ENCODE measurements at places on chromosomes 5 and 9. TPM values are rescaled to one million over a fixed set of nuclear protein-coding genes. Genes with fewer than 3 reads are reported as not detected.

Gene OTULINL
- total RNA-seq: 0.58 TPM

GRCh38 chr5:76388791-76389512 is 14.1 kb upstream of the IQGAP2 start:
- no peaks in the 10 kb centered on the region for H3K36me3 ChIP-seq
- H3K4me3 ChIP-seq: no peak overlapping the region
- no peaks in the 10 kb centered on the region for H3K4me1 ChIP-seq
- H3K27me3 ChIP-seq: no peaks in the 10 kb centered on the region
- no peak overlapping the region for H3K27ac ChIP-seq
- DNase-seq: no peak

Gene HINT2
- 21.4 TPM for total RNA-seq

DNA sequence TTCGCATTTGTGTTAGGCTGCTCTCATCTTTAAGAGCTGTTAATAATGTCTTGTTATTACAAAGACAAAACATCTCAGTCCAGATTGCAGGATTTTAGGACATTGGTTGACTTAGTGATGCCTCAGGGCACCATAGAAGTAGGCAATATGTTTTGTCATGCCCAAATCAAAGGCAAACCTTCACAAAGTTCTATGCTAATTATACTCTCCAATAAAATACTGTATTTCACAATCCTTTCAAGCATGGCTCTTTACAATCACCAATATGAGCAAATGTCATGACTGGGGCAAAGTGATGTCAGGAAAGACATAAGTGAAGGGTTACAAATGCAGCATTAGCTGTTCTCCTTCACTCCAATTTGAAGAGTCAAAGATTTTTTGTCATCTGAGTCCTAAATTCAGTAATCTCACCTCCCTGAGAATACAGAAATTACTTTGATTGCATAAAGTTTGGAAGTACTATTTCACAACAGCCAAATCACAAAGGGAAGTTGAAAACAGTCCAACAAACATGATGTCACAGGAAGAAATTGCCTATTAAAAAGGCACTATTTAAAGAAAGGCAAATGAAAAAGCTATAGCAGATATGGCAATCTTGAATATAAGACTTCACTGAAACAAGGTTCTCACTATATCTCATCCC is 303.2 kb downstream of the PRR16 start:
- H3K27me3 ChIP-seq: no peaks in the 10 kb centered on the region
- no peaks in the 10 kb centered on the region for H3K4me1 ChIP-seq
- H3K27ac ChIP-seq: no peak overlapping the region
- DNase-seq: no peak
- no peak overlapping the region for H3K4me3 ChIP-seq

DNA sequence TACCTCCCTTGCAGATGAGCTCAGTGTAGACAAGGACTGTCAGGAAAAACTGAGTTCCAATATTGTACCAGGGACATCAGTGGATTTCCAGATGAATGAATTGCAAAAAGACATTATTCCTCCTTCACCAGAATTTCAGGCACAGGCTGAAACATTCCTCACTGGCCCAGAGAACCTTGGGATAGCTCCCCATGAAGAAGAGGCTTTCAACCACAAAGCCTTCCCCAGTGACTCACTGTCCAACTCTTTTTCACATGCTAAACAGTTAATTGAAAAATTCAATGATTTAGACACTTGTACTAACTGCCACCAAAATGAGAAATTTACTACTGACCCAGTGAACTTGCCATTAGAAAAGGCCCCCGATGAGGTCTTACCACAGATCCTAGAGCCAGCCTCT is 144.5 kb downstream of the UNC13B start:
- H3K27me3 ChIP-seq: no peaks in the 10 kb centered on the region
- H3K27ac ChIP-seq: no peak overlapping the region
- H3K4me1 ChIP-seq: no peaks in the 10 kb centered on the region
- H3K4me3 ChIP-seq: no peak overlapping the region

Gene NIM1K
- total RNA-seq: 0.18 TPM

GRCh38 chr5:142929587-142929986 is 159.4 kb downstream of the ARHGAP26 start:
- no peaks in the 10 kb centered on the region for H3K27me3 ChIP-seq
- DNase-seq: no peak
- peaks cover 9% of the 10 kb centered on the region for H3K4me1 ChIP-seq
- no peak overlapping the region for H3K27ac ChIP-seq

Gene CCDC183
- total RNA-seq: 0.16 TPM

Gene FBP2
- not detected for total RNA-seq

Gene WNT8A
- total RNA-seq: not detected

- H3K4me1 ChIP-seq: peaks cover 8% of the 10 kb centered on the region
- no peak for DNase-seq
- no peaks in the 10 kb centered on the region for H3K27me3 ChIP-seq
- H3K4me3 ChIP-seq: no peak overlapping the region
- H3K36me3 ChIP-seq: no peaks in the 10 kb centered on the region
- no peak overlapping the region for H3K27ac ChIP-seq
Observed at GRCh38 chr9:36542355-36542754, 30.3 kb upstream of the MELK start.

Gene EPB41L4A
- total RNA-seq: 0.11 TPM

GRCh38 chr9:23539311-23539710 is 286.7 kb downstream of the ELAVL2 start:
- H3K36me3 ChIP-seq: no peaks in the 10 kb centered on the region
- H3K27me3 ChIP-seq: no peaks in the 10 kb centered on the region
- H3K4me1 ChIP-seq: no peaks in the 10 kb centered on the region

- H3K27me3 ChIP-seq: no peaks in the 10 kb centered on the region
- DNase-seq: no peak
- no peaks in the 10 kb centered on the region for H3K36me3 ChIP-seq
- no peak overlapping the region for H3K27ac ChIP-seq
- H3K4me3 ChIP-seq: no peak overlapping the region
Observed at GRCh38 chr5:81326554-81326953, 25.2 kb downstream of the ZCCHC9 start.

Gene SPINK7
- total RNA-seq: not detected

GRCh38 chr9:121185178-121185745 is 16.4 kb downstream of the RAB14 start:
- H3K4me3 ChIP-seq: no peak overlapping the region
- no peaks in the 10 kb centered on the region for H3K4me1 ChIP-seq
- H3K27me3 ChIP-seq: no peaks in the 10 kb centered on the region
- peaks cover 54% of the 10 kb centered on the region for H3K36me3 ChIP-seq
- no peak for DNase-seq
- H3K27ac ChIP-seq: no peak overlapping the region

GRCh38 chr9:71762900-71763653 is 5.2 kb downstream of the CEMIP2 start:
- no peaks in the 10 kb centered on the region for H3K27me3 ChIP-seq
- no peak for DNase-seq
- H3K27ac ChIP-seq: peak overlapping the region; percentile 38
- H3K36me3 ChIP-seq: no peaks in the 10 kb centered on the region
- peaks cover 48% of the 10 kb centered on the region for H3K4me1 ChIP-seq
- no peak overlapping the region for H3K4me3 ChIP-seq

Gene GABRG2
- total RNA-seq: not detected

DNA sequence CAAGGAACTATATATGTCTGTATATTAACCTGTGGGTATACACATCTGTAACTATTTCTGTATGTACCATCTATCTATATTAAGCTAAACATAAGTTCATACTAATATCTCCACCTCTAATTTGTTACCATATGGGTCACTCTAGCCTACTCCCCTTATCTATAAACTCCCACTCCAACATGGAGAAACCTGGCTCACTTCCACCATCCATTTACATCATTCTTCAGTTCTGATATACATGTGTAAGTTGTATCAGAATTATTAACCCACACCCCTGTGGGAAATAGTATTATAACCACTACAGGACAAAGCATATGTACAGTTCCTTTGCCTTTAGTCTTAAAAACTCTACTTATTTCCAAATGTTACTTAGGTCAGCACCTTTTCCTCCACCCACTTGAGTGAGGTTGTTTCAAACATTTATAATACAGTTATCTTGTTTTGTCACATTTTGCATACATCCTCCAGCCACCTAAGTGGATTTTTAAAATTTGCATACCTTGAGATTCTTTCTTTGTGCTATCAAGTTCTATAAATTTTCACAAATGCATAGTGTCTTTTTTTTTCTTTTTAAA is 10.6 kb downstream of the NDFIP1 start:
- no peaks in the 10 kb centered on the region for H3K27me3 ChIP-seq
- DNase-seq: no peak
- H3K4me3 ChIP-seq: no peak overlapping the region
- no peak overlapping the region for H3K27ac ChIP-seq
- peaks cover 16% of the 10 kb centered on the region for H3K4me1 ChIP-seq

Gene ADAMTS12
- 9.1 TPM for total RNA-seq

GRCh38 chr9:20207176-20207575 is 415.1 kb downstream of the MLLT3 start:
- H3K27me3 ChIP-seq: no peaks in the 10 kb centered on the region
- DNase-seq: no peak
- H3K4me3 ChIP-seq: no peak overlapping the region
- H3K27ac ChIP-seq: no peak overlapping the region
- no peaks in the 10 kb centered on the region for H3K4me1 ChIP-seq

DNA sequence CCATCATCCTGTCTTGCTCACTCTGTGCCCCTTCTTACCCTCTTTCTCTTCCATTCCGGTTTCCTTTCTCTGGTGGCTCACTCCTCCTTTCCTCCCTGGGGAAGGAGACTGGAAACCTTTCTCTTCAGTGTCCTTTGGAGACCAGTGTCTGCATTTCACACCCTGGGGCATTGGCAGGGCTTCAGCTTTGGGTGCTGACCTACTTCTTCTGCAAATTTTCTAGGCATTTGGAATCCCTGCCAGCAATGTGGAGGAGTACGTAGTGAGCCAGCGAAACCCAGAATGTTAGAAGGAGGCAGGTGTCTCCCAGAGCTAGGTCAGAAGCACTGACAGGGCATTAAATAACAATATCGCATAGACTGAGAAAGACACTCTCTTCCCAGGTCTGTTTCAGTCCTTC is 122.2 kb downstream of the SLC28A3 start:
- H3K4me3 ChIP-seq: no peak overlapping the region
- H3K4me1 ChIP-seq: no peaks in the 10 kb centered on the region

DNA sequence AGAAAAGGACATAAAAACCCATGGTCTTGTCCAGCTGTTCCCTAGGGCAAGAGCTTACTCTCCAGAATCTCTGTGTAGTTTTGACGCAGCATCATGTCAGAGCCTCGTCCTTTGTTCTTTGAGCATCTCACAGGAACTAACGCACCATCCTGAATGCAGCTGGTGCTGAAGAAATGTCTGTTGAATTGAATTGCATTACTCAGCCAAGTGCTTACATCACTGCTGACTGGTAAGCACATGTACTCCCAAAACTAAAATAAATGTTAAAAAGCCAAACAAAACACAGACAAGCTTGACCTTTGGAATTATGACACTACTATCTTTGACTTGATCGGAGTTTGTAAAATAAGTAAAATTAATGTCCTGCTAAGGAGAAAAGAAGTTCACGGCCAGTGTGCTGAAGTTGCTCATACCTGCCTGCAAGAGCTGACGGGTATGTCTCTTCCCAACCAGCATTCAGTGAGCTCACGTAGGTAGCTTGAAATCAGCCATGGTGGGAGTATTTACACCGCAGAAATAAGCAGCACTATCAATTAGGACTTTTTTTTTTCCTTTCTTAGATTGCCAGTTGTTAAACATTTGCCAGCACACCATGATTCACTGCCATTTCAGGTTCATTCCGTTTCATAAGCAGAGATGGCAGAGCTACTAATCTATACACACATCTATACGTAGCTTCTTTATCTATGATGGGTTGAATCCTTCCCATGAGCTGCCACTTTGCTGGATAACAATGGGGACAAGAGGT is 310.6 kb upstream of the MSX2 start:
- DNase-seq: no peak
- H3K27ac ChIP-seq: no peak overlapping the region
- H3K4me3 ChIP-seq: no peak overlapping the region
- no peaks in the 10 kb centered on the region for H3K27me3 ChIP-seq
- H3K36me3 ChIP-seq: no peaks in the 10 kb centered on the region
- H3K4me1 ChIP-seq: no peaks in the 10 kb centered on the region

DNA sequence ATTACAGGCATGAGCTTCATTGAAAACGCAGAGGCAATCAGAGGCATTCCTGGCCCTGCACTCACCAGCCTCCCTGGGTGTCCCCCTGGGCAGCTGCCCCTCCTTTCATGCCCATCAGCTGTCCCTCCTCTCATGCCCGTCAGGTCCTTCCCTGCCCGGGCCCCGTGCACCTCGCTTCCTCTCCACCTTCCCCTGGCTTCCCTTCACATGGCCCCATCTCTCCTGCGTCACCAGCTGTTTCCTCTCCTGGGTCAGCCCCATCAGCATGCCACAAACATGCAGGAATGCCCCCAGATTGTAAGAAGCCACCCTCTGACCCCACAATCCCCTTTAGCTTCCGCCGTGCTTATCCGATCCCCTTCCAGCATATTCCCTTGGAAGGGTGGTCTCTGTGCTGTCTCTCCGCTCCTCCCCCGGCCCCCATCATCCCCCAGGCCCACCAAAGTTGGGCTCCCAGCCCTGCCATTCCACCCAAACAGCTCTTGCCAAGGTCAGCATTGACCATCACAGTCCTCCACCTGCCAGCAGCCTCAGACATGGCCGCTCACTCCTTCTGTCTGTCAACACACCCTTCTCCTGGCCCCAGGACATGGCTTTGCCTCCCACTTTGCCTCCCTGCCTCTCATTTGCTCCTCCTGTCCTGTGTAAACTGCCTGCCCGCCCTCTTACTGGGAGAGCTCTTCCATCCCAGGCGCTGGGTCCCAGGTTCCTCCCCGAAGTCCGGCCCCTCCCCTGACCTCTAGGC is 98.6 kb upstream of the IER5L start:
- peaks cover 8% of the 10 kb centered on the region for H3K4me1 ChIP-seq
- no peak for DNase-seq
- no peaks in the 10 kb centered on the region for H3K27me3 ChIP-seq

- DNase-seq: no peak
- H3K27me3 ChIP-seq: no peaks in the 10 kb centered on the region
- no peaks in the 10 kb centered on the region for H3K36me3 ChIP-seq
- no peaks in the 10 kb centered on the region for H3K4me1 ChIP-seq
Observed at GRCh38 chr9:13292782-13293181, 13.3 kb upstream of the MPDZ start.

Gene FXN
- total RNA-seq: 4.4 TPM

DNA sequence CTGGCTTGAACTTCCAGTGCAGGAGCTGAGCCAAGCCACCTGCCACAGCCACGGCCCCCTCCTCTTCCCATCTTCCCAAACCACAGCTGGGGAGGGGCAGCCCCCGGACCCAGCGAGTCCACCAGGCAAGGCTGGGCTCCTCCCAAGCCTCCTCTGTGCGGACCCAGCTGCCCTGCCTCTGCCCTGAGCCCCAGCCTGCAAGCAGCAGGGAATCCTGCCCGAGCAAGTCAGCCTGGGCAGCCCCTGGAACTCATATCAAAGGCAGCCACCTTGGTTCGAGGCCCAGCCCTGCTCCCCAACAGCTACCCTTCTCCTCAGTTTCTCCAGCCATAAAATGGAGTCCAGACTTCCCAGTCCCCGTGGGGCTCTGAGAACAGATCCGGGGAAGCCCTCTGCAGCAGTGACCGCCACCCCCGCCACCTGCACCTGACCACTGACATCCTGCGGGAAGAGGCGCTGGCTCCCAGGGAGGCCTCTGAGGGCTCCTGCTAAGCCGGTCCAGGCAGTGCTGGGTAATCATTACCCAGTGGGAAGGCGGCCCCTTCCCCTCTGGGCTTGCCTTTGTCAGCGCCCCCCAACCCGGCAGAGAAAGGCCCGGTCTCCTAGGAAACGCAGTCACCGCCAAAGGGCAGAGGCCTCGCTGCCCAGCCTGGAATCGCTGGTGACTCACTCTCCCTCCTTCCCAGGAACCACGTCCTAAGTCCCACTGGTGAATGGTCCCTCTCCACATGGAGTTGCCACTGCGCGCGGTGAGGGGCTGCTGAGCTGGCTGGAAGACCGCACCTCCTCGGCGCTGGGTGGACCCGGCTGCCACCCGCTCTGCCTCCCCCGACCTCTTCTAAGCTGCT is 1.5 kb downstream of the VAV2 start:
- DNase-seq: peak; percentile 69
- peak overlapping the region; percentile 37 for H3K27ac ChIP-seq
- peak overlapping the region; percentile 99 for H3K4me3 ChIP-seq
- peaks cover 38% of the 10 kb centered on the region for H3K4me1 ChIP-seq
